Activated naive CD4-positive, alpha-beta T cell treated with anti-CD3 and anti-CD28 coated beads, Interleukin-2, amount 50 U/mL, for 16 hours (primary cell): ENCODE measurements at places on chromosomes 7 and 10.

- DNase-seq, result peak; percentile 64
Observed at GRCh38 chr10:784403-785088, 95.1 kb upstream of the DIP2C start.

- no peak for DNase-seq
Observed at GRCh38 chr10:43263551-43264343, 3.1 kb downstream of the RASGEF1A start.

DNA sequence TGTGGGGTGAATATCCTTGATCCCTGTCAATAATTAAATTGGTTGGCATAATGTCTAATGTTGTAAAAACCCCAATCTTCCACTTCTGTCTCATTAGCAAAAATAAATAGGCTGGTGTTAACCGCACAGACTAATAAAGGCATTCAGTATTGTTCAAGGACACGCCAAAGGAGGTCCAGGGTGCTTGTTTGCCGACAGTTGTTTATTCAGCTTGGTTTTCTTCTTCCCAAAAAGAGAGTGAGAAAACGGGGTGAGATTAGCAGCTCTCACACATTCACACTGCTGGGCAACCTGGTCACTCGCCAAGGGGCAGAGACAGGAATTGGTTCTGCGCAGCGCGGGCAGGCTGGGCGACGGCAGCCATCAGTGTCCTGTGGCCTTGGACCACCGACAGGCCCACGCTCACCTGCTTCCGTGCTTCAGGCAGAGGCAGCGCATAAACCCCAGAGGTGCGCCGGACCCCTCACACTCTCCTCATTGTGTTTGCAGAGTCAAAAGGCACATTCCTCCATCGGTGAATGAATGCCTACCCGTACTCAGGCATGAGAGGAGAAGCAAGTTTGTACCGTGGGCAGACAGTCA, 26.2 kb upstream of the LMBR1 start:
- no peak for DNase-seq

GRCh38 chr10:7561985-7562384, 104.8 kb downstream of the ITIH5 start:
- DNase-seq, result no peak

DNA sequence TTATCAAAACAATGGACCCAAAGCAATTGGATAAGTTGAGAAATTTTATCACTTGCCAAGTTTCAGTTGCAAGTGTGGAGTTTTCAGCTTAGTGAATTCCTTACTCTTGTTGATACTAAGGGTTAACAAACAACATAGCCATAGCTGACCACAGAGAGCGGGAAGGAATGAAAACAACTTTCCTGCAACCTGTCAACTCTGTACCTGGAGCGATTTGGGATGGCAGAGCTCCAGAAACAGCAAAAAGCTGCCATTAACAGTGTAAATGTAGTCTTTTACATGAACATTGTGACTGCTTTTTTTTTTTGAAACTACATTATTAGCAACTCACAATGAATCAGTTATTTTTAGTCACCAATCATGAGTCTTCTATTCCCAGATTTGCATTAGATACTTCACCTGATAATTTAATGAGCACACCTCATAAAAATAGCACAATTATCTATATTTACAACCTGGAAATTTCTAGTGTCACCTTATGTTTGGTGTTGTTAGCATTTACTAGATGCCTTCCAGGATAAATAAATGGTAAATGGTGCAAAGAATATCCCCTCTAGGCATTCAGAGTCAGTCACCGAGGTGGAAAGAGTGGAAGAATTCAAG, 47.6 kb upstream of the RAPGEF5 start:
- DNase-seq, result no peak

GRCh38 chr10:132616170-132616995, 78.8 kb downstream of the INPP5A start:
- peak; percentile 47 for DNase-seq

DNA sequence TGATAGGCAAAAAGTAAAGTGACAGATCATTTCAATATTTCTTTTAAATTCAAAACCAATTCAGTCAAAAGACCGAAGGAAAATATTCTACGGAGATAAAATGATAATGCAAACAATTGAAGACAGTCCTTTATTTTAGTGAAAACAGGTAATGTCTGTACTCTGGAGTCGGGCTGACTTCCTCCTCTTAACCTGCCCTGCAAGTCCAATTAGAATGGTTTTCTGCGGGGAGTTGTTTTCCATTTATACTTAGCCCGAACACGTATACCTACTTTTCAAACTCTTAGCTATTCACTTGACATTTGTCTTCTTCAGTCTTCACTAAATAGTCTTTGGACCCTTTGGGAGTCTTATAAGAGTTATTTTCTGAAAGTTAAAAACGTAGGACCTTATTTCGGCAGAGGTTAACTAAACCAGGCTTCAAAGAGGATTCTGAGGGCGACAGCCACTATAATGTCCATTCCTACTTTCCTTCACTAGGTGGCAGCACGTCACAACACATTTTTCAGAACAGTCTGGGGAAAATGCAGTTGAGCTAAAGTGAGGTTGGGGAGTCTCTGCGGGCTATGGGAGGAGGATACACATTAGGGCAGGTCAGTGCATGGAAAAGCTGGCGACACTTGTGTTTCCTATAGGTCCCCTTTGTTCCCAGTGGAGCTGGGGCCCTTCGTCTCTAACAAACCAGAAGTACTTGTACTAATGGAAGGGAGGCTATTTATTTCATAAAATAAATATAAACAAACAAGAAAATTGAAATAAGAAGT, 472.0 kb downstream of the KCNMA1 start:
- no peak for DNase-seq

GRCh38 chr10:132696728-132697577, 89.0 kb downstream of the NKX6-2 start:
- DNase-seq, result no peak

DNA sequence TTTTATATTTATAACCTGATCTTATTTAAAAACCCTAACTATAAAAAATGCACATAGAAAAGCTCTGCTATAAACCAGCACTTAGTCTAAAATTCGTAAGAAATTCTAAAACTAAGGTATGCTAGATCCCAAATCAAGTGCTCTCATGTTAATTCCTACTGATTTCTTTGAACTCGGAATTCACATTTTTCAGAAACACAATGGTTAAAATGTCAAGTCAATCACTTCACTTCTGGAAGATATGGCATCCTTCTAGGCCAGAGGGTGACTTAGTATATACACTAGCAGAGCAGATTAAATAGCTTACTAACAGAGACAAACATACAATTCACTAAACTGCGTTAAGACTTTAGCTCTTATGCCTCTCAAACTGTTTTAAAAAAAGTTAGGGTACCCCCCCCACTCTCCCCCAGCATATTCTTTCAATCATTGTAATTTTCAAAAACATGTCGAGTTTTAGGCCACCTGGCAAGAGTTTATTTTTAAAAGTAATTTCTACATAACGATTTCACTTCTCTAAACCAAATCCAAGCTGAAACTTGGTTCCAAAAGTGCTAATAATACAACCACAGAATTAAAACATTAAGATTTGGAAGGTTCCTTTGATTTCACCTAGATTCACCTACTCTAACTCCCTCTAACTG, 129.4 kb downstream of the NRBF2 start:
- DNase-seq, result no peak

GRCh38 chr7:71132127-71132376, at the start of gene GALNT17:
TSS of gene GALNT17 (plus strand) at chr7:71132144.
- no peak for DNase-seq

- DNase-seq, result no peak
Observed at GRCh38 chr7:3436746-3437145, 135.7 kb downstream of the SDK1 start.

DNA sequence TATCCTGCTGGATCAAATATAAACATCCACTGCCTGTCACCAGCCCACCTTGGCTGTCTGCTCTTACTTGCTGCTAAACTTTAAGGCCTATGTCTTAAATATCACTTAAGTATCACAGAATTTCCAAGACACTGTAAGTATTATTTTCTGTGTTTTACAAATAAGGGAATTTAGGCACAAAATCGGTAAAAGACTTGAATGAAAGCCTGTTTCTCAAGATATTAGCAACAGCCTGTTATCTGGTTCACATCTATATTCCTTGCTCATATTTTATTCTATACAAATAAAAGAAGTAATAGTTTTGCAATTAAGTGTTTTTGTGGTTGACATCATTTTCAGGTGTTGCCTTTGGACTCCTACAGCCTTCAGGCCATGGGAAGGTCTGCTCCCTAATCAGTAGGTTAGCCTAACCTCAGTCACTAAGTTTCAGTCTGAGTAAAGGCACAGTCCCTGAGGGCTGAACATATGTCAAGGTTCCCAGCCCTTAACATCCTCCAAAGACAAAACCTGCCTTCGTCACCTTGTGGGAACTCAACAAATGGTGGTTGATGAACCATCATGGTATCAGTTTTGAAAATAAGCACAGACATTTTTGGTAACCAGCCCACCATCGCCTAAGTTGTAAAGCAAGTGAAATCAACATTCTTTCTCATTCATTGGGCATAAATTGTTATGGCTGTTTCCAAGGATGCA, 127.1 kb downstream of the CREB5 start:
- no peak for DNase-seq

GRCh38 chr7:43782768-43783555, 24.5 kb downstream of the BLVRA start:
- DNase-seq, result no peak

DNA sequence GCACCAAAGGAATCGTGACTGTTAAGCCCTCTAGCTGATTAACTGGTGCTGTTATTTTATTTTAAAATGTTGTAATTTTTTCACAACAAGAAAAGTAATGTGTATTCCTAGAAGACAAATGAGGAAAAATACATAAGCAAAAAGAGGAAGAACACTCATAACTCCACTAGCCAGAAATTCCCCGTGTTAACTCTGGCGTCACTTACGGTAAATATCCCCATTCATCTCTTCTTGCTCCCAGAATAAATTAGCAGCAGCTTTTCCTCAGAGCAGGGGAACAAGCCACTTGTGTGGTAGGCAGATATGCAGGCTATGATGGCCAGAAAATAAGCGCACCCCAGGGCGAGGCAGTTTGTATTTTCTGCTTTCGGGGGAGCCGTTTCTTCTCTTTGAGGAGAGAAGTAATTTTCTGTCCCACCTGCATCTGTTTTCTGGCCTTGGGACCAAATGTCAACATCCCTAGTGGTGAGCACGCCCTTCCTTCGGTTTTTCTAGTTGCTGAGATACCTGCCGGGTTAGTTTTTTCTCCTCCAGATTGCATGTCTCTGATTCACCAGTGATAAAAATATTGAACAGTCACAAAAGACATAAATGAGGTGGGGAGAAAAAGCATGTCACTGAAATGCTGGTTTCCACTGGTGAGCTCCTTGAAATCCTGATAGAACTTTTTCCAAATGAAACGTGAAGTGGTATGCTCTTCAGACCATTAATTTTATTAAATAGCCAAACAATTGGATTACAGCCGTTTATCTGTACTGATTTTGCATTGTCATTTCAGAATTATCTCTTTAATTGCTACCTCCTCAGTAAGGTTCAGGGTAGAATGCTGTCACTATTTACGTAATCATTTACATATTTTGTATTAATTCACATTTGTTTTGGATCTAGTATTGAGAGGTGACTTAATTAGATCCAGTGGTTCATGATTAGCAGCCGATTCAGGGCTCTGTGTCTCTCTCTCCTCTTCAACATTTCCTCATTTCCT, 268.1 kb downstream of the CAMK1D start:
- DNase-seq, result no peak

DNA sequence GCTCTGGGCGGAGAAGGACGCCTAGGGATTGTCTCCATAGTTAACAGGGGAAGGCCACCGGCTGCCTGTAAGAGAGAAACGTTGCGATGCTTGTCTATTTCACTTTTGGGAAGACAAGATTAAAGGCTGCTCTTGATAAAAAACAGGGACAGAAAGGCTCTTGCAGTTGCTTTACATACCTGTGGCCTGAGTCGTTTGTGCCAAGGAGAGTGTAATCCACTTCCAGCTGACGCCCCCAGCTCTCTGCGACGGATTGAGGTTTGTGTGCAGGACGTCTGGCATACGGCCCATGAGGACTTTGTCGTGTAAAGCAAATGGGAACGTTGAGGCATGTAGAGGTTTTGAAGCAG, 1.1 kb downstream of the MAP3K8 start:
- DNase-seq, result no peak

- no peak for DNase-seq
Observed at GRCh38 chr7:157570531-157571200, 233.9 kb downstream of the DNAJB6 start.

DNA sequence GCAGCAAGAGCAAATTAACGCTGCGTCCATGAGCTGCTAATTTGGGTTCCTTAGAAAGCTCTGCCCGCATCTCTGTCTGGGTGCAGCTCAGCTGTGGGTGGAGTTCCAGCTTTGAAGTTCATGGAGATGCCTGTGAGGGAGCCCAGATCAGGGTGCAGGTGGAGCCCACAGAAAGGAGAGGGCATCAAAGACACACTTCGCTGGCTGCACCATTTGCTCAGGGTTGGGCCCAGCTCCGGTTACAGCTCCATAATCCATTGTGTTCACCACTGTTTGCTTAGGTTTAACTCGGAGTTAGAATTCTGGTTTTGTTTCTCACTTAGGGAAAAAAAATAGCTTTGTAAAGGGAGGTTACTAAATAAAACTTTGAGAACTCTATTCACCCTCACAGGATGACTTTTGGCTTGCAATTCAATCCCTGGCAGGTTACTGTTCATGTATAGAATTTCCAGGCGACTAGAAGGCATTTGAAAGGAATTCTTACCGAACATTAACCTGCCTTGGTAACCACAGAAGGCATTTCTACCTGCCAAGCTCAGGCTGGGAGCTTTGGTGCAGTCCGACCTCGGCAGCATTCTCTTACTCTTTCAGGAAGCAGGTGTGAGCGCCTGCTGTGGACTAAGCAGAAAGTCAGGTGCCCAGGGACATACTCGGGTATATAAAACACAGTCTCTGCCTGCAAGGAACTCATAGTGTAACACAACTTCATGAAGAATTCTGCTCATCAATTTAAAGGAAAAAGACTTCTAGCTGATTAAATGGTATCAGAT, 179.5 kb upstream of the RNF32 start:
- DNase-seq, result no peak

DNA sequence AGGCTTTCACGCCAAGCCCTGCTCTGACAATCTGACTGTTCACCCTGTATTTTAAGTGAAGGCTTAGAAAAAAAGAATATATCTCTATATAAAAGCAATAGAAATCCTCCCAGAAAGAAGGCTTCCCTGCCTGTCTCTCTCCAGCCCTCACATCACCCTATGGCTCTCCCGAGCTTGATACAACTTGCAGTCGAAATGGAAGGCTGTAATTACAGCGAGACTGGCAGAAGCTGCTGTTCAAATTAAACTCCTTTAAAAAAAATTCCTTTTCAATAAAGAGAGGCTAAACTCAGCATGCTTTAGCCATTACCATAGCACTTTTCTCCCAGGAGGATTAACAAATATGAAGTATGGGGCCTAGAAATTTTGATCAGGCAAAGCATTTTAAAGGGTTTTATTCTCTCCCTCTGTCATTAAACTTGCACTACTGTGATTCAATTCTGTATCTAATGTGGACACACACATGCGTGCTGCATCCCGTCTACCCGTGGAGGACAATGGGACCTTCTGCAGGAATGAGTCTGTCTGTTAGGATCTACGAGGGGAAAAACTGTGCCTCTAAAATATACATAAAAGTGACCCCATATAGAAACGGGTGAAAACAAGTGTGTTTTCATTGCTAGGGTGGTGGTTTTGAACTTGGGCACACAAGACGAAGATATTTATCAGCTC, 223.8 kb downstream of the USP6NL start:
- DNase-seq, result no peak
